Activated T-helper 2 cell treated with anti-CD3 and anti-CD28 coated beads, Interferon-gamma antibody, Interleukin-2, Interleukin-4, amounts not matched to agents 10 μg/mL and 5 μg/mL and 100 μg/mL, durations not matched to agents 14 hours and 24 hours and 36 hours (primary cell): ENCODE measurements at places on chromosomes 4 and X.
A peak's percentile ranks its signal among the peaks of the same experiment; 100 is the strongest.

DNA sequence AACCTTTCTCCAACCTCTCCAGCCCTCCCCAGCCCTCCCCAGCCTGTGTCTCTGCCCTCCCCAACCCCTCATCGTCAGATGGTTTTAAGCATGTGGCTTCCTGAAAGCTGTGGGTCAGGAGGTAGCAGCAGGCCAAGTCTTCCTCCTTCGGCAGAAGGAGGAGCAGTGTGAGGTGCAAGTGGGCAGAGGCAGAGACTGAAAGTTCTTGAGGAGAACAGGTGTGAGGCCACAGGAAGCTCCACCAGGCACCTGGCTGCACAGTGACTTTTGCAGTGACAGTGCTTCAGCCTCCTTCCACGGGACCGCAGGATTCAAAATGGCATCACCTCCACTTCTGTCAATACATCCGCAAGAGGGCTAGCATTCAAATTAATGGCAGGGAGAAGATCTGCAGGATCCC is 203.9 kb upstream of the LEF1 start:
- DNase-seq = no peak

DNA sequence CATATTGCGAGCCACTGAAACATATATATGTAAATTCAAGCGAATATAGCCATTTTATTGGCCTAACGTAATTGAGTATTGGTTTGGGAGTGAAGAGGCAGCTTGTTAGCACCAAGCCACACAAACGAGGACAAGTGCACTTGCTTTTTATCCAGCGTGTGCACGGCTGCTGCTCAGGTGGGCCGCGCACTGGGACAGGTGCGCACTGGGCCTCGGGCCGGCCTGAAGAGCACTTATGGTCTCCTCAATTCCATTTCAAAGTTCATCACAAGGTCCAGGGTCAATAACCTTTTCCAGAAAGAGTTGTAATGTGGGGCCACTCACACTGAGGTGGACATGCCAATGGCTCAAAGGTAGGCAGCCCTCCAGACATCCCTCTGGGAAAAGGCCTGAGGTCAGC is 95.9 kb downstream of the ATP8A1 start:
- DNase-seq = no peak

DNA sequence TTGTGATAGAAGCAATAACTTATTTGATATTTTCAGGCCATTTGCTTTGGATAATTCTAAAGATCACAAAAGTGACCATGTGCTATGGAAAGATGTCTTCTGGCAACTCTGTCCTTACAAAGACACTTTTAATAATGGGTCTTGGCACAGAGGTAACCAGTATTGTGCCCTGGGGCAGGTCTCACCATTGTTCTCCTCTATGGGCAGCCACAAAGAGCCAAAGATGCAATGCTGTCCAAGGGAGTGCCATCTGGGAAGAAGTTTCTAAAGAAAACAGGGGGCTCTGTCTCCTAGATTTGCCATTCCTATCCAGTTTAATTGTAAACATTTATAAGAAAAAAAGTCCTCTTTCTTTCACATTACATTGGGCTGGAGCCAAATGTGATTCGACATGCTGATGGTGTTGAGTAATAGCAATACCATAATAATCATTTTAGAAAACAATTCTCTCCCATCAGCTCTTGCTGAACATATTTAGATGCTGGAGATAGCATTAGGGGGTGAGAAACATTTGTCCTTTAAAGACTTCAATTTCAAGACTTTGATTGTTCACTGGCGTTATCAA is 179.9 kb downstream of the KIT start:
- DNase-seq = no peak

DNA sequence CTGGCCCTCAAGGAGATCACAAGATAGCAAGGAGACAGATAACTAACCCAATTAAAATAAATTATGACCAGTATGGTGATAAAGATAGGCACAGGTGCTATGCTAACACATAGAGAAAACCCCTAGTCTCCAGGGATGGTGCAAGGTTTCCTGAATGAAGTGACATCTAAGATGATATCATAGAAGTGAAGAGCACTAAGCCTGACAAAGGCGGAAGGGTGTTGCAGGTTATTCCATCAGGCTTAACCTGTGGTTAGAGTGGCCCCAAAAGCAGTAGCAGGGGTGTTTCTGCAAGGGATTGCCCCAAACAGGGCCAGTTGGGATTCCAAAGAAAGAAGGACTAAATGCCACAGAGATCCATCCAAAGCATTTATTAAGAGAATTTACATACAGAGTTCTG is 249.2 kb downstream of the IDS start:
- DNase-seq = no peak

- no peak for DNase-seq
Observed at GRCh38 chr4:121877041-121877773, 6.9 kb upstream of the BBS7 start.

DNA sequence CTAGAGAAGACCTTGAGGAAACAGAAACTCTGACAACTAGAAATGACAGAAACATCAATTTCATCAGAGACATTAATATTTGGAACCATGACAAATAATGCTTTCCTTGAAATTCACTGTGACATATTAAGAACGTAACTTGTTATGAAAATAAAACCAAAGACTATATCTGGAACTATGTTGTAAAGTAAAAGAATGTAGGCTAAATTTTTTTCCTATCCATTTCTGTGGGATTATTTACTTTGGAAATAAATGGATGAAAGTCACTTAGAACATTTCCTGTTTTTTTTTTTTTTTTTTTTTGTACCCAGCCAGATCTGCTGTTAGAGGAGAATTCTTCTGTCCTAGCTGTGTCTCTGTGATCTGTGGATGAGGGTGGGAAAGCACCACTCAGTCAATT is 255.9 kb downstream of the SPRY1 start:
- DNase-seq = no peak

DNA sequence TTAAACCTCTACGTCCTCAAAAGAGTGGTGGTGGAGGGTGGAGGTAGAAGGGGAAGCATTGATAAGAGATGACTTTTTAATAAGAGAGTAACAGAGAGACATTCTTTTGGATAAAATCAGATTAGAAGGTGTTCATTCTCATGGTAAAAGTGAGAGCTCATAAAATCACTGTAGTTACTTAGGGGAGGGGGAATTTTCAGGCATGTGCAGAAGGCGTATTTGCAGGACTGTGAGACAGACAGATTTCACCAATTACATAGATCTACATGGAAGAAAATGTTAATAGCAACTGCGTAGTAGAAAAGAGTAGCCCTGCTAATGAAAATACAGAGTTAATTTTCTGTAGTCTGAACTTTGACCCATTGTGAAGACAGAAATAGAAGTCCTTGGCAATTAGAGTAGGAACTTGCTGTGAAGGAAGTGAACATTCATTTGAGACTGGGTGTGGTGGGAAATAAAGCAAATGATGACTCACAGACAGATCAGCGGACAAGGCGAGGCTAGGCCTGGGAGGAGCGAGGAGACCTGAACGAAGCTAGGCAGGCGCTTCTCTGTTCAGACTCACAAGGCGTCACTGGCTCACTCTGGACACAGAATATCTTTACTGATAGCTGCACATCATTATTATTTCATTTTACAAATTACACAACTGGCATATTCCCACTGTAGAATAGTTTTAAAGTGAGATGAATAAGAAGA is 57.2 kb upstream of the FAM9C start:
- DNase-seq = peak; percentile 47

DNA sequence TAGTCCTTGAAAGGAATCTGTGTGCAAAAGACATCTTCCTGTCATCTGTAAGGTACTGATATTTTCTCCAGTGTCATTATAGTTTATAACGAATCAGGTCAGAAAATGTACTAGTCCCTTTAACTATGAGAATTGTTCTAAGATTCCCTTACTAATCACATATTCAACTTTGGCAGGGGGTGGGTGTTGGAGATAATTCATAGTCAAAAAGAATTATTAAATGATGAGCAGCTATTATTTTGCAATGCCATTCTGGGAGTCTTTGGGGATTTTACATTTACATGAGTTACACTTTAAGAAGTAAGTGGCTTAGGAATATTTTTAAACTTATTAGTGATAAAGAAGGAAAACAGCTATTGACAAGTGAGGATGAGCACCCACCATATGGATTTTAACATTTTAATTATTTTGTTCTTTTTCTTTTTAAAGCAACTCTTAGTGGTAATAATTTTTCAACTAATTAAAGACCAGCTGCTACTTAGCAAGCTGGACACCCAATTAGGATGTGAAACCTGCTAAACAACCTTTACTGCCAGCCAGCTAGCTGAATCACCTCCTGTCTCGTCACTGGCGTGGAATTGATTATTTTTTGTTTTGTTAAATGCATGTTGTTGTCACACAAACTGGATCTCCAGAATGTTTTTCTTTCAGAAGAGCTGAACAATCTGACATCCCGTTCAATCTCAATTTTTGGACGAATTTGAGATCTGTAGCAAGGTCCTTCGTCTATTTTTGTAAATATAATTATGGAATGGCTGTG is 219.2 kb downstream of the ARAP2 start:
- DNase-seq = no peak

DNA sequence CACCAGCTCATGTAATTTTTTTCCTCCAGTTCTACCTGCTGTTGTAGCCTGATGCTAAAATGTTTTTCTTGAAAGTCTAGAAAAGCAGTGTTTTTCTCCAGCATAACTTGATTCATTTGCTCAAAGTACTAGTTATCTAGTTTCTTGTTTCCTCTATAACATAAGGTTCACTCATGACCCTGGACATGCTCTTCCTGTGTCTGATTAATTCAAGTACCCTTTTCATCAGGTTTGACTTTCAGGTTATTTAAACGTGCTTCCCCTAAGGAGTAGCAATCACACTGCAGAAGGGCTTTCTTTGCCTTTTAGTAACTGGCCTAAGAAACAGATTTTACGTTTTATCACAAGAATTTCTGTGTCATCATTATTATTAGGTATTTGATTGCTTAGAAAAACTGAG is 66.8 kb upstream of the EGFL6 start:
- no peak for DNase-seq

GRCh38 chrX:68432648-68433047 is 647 bp downstream of the OPHN1 start:
- no peak for DNase-seq
